ENCODE measurements at places on chromosomes 1 and 21. TPM values are rescaled to one million over a fixed set of nuclear protein-coding genes. Genes with fewer than 3 reads are reported as not detected.

DNA sequence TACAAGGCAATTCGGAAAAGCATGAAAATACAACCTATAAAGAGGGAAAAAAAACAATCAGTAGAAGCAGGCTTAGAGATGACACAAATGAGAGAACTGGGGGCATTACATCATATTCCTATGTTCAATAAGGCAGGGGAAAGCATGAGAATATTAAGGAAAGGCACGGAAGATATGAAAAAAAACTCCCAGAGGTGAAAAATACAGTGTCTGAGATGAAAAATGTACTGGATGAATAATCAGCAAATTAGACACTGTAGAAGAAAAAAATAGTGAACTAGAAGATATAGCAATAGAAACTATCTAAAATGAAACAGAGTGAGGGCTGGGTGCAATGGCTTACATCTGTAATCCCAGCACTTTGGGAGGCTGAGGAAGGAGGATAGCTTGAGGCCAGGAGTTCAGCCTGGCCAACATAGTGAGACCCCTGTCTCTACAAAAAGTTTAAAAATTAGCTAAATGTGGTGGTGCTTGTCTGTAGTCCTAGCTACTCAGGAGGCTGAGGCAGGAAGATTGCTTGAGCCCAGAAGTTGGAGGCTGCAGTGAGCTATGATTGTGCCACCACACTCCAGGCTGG, 101.8 kb downstream of the ST3GAL3 start:
- no peaks in the 10 kb centered on the region for H3K4me1 ChIP-seq
- no peaks in the 10 kb centered on the region for H3K36me3 ChIP-seq
- H3K27me3 ChIP-seq, result no peaks in the 10 kb centered on the region
- H3K4me3 ChIP-seq, result no peak overlapping the region
- no peak for DNase-seq

GRCh38 chr1:243256590-243256989, 749 bp downstream of the SDCCAG8 start:
- H3K27me3 ChIP-seq, result no peaks in the 10 kb centered on the region
- no peaks in the 10 kb centered on the region for H3K36me3 ChIP-seq
- peak overlapping the region; percentile 99 for H3K4me3 ChIP-seq

- H3K27ac ChIP-seq, result no peak overlapping the region
- H3K4me1 ChIP-seq, result peaks cover 11% of the 10 kb centered on the region
- no peaks in the 10 kb centered on the region for H3K36me3 ChIP-seq
- H3K4me3 ChIP-seq, result no peak overlapping the region
Observed at GRCh38 chr1:112904071-112904830, 51.7 kb downstream of the SLC16A1 start.

DNA sequence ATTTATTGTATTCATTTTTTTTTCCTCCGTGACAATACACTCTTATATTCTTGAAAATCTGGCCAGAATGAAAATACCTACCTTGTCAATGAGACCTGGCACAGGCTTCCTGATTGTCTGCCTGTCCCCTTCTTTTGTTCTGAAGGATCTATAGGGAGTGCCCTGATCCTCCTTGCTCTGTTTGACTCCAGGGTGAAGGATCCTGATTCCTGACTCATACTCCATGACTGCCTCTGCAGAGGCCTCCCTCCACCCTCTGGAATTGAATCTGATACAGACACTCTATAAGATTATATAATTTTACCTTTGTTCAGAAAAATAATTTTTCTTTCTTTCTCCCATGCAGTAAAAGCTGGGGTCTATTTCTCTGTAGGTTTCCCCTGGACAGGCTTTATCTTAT, 116.2 kb downstream of the HMCN1 start:
- no peak overlapping the region for H3K27ac ChIP-seq
- no peak overlapping the region for H3K4me3 ChIP-seq
- H3K36me3 ChIP-seq, result no peaks in the 10 kb centered on the region
- no peak for DNase-seq

DNA sequence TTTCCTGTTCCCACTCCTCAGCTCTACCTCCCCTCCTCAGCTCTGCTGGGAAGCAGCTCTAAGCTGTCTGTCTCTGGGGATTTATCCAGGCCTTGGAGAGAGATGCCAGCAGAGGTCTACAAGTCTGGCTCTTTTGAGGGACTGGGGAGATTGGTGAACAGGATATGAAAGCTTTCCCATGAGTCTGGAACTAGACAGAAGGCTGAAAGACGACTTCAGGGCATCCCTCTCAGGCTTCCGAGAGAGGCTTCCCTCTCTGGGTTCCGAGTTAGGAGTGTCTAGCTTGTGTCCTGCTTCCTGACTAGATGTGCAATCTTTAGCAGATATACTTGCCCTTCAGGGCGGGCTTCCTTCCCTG, 733 bp downstream of the TMEM35B start:
- no peak for DNase-seq
- peak overlapping the region; percentile 59 for H3K27ac ChIP-seq

Gene TBX15
- total RNA-seq, result 0.82 TPM

Measured in kidney (tissue), 22 donors.